ENCODE measurements at places on chromosomes 5 and 9. TPM values are rescaled to one million over a fixed set of nuclear protein-coding genes. Genes with fewer than 3 reads are reported as not detected.

SLC2A8 gene
- total RNA-seq, result 11.3 TPM

RNF145 gene
- 158 TPM for total RNA-seq

TMEM141 gene
- total RNA-seq, result 78.9 TPM

CDK7 gene
- total RNA-seq, result 53.9 TPM

SH3TC2 gene
- total RNA-seq, result 0.69 TPM

LRRTM2 gene
- total RNA-seq, result not detected

NR6A1 gene
- total RNA-seq, result 1.8 TPM

GDA gene
- total RNA-seq, result 1.2 TPM
